ENCODE measurements at places on chromosomes 12 and 14.

GRCh38 chr14:101878211-101878821 is 86.1 kb upstream of the DYNC1H1 start:
- DNase-seq: no peak

DNA sequence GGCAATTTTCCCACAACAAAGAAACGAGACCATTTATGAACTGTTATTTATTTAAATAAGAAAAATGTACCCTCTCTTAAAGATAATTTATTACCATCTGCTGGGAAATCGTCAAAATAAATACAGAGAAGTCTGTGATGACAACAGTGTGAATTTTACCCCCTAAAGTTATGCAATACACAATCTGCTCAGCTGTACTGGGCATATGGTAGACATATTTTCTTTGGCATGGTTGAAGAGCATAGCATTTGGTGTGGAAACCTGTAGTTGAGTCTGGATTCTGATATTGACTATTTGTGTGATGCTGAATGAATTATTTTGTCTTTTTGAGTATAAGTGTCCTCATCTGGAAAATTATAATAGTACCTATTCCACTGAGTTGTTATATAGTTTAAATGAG is 60.0 kb downstream of the CFAP54 start:
- no peak for DNase-seq

GRCh38 chr12:54082397-54082892 is 28.8 kb downstream of the HOXC4 start:
- DNase-seq: no peak

DNA sequence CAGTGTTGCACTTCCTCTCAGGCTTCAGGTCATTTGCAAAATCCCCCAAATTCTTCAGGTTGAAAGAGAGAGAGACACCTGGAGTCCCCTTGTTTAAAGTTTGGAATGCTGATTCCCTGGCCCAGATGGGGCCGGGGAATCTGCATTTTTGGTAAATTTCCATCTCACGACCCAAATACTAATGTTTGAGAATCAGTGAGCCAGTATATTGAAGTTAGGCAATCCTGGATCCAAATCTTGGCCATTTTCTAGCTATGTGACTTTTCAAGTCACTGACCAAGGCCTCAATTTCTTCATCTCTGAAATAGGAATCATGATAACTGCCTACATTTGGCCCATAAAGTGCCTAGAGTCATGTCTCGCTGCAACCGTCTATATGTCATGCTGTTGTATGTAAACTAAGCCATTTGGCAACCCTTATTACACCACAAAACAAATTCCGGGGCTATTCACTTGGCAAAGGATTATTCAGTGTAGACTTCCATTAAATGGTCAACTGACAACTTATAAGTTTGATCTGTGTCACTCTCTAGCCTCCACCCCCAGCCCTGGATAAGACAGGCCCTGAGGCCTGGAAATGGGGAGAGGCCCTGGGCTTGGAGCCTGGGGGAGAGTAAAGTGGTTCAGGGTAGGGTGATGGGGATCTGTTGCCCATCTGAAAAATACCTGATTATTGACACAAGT is 3.7 kb upstream of the ZFP36L1 start:
- no peak for DNase-seq

DNA sequence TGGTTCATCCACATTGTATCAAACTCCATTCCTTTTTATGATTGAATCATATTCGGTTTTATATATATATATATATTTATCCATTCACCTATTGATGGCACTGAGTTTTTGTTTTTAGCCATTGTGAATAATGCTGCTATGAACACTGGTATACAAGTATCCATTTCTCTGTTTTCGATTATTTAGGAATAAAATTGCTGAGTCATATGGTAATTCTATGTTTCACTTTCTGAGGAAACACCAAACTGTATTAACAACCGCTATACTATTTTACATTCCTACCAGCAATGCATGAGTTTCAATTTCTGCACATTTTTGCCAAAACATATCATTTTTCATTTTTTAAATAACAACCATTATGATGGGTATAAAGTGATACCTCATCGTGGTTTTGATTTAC is 104.7 kb downstream of the C12orf42 start:
- DNase-seq: no peak

- no peak for DNase-seq
These were observed 22.2 kb upstream of the TRPV4 start for GRCh38 chr12:109855377-109855776.

- no peak for DNase-seq
These were observed 54.5 kb upstream of the HECTD1 start for GRCh38 chr14:31261859-31262731.

DNA sequence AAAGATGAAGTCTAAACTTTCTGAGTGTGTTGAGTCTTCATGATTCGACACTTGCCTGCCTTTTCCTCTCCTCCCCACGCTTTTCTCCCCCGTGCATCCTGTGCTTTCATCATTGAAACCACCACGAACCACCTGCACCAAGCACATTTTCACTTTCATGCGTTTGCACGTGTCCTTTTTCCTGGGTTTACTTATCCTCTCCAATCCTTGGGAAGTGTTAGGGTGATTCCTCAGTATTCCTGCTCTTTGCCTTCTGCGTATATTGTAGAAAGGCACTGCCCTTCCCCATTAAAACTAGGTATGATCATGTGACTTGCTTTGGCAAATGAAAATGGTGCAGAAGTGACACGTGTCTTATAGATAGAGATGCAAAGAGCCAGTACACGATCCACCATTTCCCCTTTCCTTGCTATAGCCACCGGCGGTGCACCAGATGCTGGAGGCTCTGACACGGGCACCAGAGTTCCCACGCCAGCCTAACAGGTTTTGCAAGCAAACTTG is 106.6 kb downstream of the BRMS1L start:
- DNase-seq: no peak

DNA sequence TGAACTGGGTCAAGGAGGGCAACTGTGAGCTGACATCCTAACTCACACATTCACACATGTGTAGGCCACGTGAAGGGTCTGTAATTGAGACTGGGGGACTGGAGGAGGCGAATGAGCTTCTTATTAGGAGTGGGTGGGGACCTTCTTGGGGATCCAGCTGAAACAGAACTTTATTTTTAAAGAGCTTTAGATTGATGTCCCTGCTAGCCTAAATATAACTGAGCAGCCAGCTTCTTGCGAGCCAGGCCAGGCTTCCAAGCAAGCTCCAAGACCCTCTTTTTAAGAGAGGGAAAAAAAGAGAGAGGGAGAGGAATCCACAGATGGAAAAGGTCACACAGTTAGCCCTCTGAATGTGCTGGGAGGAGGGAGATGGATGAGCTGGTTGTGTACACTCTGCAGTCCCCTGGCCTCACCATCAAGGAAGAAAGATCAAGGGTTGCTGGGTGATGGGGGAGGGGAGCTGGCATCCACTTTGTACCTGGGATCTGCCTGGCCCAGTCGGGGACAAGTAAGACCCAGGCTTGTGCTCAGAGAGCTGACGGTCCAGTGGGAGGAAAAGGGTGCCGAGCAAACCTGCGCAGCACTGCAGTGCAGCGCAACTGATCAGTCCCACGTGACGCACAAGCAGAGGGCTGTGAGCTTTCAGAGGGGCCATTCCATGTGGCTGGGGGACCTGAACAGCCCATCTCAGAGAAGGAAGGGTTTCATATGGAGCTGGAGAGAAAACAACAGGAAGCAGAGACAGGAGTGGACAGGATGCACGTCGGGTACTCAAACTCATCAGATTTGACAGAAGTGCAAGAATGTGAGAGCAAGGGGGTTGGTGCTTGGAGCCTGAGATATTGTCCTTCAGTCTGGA is 154.5 kb downstream of the ZFP36L1 start:
- DNase-seq: no peak

GRCh38 chr12:120962532-120963020 is 15.8 kb upstream of the HNF1A start:
- DNase-seq: no peak

DNA sequence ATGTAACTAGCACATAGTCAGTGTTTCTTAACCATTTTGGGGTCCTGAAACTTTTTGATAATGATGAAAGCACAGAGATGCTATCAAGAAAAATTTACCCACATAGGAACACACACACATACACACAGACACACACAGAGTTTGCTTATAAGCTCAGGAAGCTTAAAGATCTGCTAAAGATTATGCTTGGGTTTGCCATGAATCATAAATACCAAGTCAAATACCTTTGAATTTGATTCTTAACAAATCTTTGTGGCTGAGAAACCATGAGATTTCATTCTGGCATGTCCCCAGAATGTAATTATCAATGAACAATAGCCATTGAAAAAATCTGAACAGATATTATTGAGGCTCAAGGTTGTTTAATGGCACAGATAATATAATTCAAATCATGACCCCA is 89.2 kb downstream of the NTS start:
- DNase-seq: no peak

DNA sequence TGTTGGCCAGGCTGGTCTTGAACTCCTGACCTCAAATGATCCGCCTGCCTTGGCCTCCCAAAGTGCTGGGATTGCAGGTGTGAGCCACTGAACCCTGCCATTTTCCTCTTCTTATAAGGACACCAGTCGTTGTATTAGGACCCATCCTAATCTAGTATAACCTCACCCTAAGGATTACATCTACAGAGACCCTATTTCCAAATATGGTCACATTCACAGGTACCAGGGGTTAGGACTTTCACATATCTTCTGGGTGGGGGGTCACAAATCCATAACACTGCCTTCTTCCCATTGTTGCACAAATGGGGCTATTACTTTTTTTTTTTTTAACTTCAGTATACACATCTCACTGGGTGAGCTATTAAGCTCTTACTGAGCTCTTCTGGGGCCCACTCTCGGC is 38.6 kb downstream of the ARF6 start:
- no peak for DNase-seq

DNA sequence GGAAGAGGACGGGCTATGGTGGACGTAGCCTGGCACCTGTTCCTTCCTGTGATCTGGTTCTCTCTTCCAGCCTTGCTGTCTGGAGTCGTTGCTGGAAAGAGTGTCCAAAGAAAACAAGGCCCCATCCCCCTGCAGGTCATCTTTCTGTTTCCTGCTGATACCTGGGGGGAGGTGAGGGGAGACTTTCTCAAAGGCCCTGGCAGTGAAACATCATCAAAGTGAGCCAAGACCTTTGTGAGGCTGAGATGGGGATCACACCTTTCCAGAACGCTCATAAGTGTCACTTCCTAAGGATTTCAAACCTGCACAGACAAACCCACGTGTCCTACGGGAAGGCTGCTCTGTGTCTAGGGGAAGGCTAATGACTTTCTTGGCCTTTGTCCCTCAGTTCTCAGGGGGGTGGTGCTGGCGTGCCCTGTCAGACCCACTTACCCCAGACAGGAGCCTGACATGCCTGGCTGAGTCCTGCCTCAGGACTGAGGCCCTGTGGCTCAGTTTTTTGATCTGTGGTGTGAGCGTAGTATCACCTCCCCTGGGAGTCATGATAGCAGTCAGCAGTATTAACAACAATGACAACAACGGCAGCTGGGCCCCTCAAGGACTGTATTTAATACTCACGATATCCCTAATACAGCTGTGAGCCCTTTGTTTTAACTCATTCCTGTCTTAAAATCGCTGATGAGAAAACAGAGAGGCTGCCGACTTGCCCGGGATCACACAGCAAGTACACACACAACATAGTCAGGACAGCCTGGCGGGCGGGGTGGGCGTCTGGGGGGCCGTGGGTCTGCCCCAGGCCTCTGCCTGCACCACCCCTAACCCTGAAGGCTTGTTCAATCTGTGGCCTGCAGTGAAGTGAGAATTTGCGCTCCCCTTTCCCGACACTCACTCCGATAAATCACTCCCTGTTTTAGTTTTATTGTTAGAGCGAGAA is 235.2 kb downstream of the SLC41A2 start:
- no peak for DNase-seq

- no peak for DNase-seq
These were observed 35.6 kb downstream of the PTGER2 start for GRCh38 chr14:52349731-52350130.

DNA sequence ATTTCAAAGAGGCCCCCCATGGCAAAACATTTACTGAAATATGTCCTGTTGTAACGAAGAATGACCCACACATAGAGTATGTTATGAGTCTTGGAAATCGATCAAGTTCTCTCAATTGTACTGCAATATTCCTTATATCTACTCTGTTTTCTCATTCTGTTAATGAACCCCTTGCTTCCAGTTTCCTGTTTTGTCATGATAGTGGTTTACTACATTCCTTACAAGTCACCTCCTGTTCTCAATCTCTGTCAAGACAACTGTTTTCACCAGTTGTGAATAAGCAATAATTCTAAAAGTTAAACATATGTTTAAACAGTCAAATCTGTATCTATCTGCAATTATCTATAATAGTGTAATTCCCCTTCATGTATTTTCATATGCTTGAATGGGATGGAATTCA is 16.4 kb upstream of the ARID2 start:
- no peak for DNase-seq

DNA sequence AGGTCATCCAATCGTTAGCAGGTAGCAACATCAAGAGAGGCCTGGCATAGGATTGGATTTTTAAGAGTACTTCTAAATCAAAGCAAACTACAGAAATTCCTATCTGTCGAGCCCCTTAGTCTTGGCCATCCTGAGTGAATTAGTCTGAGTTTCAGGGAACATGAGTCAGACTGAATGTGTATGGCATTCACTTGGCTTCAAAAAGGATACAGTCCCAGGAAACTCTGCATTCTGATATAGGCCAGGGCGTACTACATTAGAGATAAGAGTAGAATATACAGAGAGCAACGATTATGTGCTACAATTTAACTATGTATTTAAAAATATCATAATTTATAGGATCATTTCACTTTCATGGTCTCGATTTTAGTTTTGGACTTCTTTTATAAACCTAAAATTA is 242.2 kb downstream of the SOX5 start:
- DNase-seq: no peak

DNA sequence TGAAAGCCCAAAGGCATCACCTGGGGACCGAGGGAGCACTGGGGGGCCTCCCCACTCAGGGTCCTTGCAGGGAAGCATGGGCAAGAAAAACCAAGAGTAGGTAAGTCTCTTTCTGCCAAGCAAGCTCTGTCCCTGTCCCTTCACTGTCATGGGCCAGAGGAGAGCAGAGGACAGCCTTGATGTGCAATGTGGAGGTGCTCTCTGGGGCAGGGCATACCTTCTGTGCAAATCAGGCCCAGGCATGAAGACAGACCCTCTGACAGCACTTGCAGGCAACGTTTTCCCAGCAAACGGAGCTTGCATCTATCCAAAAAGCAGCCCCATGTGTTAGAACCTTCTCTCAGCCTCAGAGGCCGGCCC is 192.5 kb upstream of the PWP1 start:
- DNase-seq: no peak

- DNase-seq: no peak
These were observed 256.6 kb downstream of the FOXN3 start for GRCh38 chr14:89160437-89160836.

- DNase-seq: no peak
These were observed 12.1 kb upstream of the LUM start for GRCh38 chr12:91123236-91123916.
